Cardiac septum (tissue), 1 donor: ENCODE measurements at places on chromosomes 5 and 9. TPM values are rescaled to one million over a fixed set of nuclear protein-coding genes. Genes with fewer than 3 reads are reported as not detected.

GRCh38 chr5:123104607-123105006 is 15.6 kb downstream of the PRDM6 start:
- DNase-seq = no peak

DNA sequence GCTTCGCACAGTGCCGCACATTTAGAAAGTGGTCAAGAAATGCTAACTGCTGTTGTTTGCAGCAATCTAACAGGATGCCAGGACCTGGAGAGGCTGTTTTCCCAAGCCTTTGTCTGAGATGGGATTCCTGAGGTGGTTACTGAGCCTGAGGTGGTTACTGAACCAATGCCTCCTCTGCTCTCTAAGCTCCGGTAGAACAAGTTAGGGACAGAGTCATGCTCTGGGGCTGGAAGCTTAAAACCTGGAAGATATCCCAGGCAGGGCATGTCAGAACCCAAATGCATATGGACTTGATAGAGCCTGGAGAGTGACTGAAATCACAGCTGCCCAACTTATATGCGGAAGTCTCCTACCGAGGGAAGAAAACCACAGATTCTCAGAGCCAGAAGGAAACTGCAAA is 46.5 kb upstream of the FAT2 start:
- DNase-seq = no peak

- DNase-seq = no peak
These were observed 66.3 kb upstream of the FANCC start for GRCh38 chr9:95383845-95384244.

Gene SLC22A5
- total RNA-seq = 9.2 TPM

- no peak for DNase-seq
These were observed 166.1 kb downstream of the GNAQ start for GRCh38 chr9:77865385-77866047.

Gene TOPORS
- 8.5 TPM for total RNA-seq

Gene PCDHGA6
- 11.5 TPM for total RNA-seq

Gene DOCK2
- 4.6 TPM for total RNA-seq

DNA sequence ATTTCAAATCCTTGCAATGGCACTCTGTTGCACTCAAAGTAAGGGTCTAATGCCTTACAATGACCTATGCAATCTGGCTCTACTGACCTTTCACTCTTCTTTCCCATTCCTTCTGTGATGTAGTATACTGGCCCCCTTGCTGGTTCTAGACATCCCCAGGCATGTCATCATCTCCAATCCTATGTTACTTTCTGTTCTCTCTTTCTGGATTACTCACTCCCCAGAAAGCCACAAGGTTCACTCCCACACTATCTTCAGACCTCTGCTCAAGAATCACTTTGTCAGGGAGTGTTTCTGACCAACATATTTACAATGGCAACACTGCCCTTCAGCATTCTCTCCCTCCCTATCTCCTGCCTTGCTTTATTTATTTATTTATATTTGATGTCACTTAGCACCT is 802.2 kb upstream of the WWC1 start:
- DNase-seq = no peak
